ENCODE measurements at places on chromosomes 1 and 21.

- DNase-seq, result no peak
Observed at GRCh38 chr1:991895-992294, 8.0 kb downstream of the HES4 start.

- DNase-seq, result no peak
Observed at GRCh38 chr21:31735511-31735992, 3.6 kb upstream of the SCAF4 start.

DNA sequence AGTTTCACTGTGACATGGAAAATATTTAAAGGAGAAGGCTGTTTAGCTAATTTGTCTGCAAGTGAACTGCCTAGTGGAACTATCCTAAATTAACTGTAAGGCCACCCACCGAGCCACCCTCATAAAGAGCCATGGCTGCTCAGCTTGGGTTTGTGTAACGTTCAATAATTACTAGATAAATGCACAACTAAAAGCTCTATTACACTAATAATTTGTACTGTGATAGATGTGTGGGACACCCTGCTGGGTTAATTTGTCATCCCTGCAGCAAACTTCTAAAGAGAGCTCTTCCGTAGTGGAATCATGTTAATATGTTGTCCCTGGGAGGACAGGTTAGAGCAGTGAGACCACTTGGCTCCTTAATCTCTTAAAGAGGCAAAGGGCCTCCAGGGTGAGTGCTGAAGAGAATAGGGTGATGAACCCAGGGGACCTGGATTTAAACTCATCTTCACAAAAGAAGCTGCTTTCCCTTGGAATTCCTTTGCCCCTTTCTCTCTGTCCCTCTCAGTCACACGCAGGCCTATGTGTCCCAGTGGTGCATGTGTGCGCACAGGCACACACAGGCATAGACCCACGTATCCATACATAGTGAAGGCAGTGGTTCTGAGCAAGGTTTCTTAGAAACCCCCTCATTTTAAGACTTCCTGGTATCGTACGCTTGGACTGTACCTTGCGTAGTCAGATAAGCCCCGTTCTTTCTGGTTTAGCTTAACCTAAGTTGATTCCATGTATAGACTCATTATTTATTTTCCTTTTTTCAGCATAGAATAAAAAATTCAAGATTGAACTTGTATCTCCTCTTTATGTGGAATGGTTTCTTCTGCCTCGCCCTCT is 310.3 kb downstream of the NFIA start:
- DNase-seq, result no peak

DNA sequence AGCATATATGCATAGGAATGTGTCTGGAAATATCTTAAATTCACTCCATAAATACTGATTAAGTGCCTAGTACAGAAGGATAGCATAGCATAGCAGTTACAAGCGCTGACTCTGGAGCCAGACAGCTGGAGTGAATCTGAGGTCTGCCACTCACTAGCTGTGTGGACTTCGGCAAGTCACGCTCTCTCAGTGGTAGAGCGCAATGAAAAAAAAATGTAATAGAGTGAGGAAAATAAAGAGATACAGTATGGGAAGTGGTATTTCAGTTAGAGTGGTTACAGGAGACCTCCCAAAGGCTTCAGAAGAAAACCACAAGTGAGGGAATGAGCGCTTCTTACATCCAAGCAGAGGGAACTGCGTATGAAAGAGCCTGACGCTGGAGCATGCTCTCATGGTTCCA is 338.9 kb upstream of the PRMT6 start:
- DNase-seq, result no peak

- DNase-seq, result no peak
Observed at GRCh38 chr1:23759277-23759676, 16.0 kb downstream of the ELOA start.

DNA sequence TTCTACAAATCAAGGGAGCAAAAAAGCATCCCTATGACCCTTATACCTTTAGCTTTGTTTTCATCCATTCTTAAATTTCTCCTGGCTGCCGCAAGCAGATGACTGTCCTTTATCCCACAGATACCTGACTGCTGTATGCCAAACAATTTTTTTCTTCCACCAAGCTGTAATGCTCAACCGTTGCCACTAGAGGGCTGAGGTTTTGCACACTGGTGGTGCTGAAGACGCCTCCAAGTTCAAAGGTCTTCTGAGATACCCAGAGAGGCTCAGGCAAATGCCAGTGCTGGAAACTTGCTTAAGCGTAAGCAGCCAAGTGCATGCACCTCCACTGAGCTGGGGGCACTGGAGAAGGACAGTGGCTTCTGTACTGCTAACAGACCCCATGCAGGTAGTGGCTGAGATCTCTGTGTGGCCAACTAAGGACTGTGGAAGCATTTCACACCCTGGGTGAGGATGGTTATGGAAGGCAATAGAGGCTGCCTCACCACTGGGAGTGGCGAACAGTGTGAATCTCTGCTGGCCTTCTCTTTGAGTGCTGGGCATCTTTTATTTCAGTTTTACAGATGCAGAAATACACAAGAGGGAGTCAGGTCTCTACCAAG is 28.5 kb downstream of the CNIH3 start:
- no peak for DNase-seq

GRCh38 chr1:223225061-223225460 is 82.0 kb upstream of the TLR5 start:
- no peak for DNase-seq

DNA sequence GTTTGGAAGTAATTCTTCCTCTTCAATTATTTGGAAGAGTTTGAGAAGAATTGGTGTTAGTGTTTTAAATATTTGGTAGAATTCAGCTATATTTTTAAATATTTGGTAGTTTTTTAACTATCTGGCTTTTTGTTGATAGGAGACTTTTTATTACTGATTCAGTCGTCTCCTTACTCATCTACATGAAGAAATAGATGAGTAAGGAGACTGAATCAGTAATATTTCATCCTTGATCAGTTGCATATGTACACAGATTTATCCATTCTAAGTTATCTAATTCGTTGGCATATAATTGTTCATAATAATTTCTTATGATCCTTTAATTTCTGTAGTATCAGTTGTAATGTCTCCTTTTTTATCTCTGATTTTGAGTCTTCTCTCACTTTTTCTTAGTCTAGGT is 224.1 kb downstream of the GPR52 start:
- no peak for DNase-seq

DNA sequence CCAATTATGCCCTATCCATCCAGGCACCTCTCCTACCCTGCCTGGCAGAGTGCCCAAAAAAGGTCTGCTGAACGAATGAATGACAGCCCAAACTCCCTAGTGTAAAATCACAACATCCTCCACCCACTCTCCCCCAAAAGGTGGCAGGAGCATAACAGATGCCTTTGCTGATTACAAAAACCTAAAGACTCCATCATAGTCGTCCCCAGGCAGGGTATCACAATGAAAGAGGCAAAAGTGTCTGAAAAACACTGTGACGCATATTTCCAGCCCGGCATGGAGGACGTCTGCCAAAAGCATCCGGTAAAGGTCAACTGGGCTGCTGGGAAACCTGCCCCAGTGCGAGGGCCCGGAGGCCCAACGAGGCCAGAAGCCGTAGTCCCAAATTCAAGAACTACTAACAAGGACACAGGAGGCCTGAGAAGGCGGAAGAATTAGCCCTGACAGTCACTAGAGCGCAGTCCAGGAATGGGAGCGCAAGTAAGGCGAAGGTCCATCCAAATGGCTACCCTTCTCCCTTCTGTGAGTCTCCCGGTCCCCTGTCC is 576 bp downstream of the SMIM12 start:
- DNase-seq, result no peak

DNA sequence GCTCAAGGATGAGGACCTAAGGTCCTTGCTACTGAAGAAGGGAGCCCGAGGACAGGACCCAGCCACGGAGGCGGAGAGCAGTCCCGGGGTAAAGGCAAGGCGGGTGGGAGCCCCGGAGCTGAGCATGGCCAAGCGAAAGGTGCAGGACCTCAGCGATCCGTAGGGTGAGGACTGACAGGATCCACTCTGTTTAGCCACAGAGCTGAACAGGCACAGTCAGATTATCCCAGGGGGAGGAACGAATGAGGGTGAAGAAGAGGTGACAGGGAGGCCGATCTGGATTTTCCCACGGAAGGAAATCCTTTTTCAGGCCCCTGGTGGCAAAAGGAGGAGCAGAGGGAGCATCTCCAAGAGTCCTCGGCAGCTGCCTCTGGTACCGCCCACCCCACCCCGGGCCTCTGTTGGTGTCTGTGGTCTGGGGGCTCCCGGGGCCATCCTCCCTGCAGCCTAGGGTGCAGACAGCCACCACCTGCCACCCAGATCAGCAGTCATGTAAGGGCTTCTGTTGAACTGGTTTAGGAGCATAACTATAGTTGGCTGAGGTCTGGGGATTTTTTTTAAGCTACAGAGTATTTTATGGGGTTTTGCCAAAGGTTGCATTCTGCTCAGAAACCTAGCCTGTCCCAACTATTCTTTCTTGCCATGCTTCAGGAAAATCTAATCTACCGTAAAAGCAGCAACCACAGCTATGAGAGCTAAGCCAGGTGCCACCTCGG is 32.3 kb upstream of the LBR start:
- no peak for DNase-seq

All from type B pancreatic cell (in vitro differentiated cells).